CD4-positive, alpha-beta T cell treated with Interleukin-17A for 4 hours (primary cell): ENCODE measurements at places on chromosomes 6 and 20.

- DNase-seq = no peak
Measured at GRCh38 chr6:129793447-129793846, 67.7 kb downstream of the TMEM244 start.

DNA sequence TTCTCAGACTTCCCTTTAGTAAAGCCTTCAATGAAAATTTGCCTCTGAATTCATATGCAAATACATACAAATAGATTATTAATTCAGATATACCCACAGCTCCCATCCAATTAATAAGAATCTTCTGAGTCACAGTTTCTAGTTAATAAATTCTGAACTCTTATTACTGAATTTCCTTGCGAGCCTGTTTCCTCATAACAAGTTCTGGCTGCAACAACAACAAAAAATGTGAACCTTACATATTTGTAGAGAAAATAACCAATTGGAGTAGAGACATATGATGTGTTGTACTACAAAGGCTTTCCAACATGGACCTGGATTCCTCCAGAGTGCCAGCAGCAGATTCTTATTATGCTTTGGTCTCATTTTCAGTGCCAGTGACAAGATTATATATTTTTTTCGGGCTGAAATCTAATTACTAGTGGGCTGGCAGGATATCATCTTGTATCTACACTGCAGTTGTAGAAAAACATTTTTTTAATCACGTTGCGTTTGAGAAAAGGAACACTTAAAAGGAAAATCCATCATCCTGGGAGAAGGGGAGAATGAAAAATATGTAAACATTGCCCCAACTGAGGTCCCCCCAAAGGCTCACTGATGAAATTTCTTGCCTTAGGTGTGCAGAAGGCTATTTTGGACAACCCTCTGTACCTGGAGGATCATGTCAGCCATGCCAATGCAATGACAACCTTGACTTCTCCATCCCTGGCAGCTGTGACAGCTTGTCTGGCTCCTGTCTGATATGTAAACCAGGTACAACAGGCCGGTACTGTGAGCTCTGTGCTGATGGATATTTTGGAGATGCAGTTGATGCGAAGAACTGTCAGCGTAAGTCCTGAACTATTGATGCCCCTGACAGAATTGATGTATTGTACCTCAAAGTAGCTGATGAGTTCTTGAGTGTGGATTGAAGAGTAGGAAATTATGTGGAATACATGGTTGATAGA, 404.6 kb downstream of the LAMA2 start:
- no peak for DNase-seq

DNA sequence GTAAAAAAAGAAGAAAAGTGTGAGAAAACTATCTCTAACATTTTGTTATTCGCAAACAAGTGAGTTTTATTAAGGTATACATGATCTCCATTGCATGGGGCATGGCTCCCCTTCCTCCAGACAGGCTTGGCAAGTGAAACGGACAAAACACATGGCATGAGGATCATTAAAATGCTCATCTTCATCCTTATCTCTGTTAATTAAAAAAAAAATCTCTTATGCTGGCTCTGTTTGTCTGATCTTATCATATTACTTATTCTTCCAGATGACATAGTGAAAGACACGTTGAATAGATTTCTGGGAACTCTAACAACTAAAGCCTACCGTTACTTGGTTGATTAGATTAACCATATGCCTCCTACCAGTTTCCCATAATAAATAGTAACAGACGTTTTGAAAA, 89.4 kb downstream of the CLVS2 start:
- no peak for DNase-seq

DNA sequence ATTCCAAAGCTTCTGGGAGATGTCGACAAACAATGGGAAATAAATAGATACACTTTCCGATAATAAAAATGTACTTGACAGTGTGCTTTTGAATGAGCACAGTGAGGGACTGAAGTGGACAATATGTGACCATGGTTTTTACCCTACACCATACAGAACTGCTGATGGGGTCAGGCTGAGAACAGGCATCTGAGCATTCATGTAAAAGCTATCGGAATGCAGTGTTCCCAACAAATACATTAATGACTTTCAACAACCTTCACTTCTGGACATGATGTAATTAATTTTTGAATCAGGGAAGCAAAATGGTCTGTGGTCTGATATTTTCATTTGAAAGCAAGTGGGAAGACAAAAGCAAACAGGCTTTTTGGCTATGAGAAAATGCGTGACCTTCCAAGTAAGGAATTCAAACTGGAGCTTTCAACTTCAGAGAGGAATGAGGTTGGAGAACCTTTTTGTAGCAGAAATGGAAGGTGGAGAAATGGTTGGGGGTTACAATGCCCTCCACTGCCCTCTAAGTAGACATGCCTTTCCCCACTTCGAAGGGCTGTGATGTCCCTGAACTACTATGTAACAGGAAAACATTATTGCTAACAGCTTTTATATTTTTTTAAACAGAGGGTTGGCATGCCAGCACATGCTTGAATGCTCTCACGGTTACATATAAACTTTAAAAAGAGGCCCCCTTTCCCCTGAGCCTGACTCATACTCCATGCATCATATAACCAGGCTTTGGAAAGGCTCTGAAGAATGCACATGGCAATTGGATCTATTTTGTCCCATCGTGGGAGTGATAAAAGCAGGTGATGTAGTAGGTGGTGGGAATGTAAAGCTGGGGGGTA, 203.5 kb upstream of the CITED2 start:
- no peak for DNase-seq

GRCh38 chr20:5734602-5735001, 15.6 kb upstream of the SHLD1 start:
- no peak for DNase-seq

DNA sequence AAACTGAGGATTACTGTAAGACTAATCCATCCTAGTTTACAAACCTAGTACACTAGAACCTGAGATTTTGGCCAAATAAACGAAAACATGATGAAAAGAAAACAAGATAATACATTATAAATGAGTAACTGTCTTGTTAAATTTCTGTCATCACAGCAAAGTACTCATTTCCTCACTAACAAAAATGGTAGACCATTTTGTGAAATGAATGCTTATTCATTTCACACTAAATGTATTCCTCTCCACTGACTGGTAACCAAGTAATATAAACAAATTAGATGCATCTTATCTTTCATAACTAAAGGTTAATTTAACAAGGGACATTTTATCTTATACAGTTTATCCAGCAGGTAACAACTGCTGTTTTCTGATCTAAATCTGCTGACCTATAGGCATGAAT, 143.7 kb downstream of the REV3L start:
- no peak for DNase-seq

DNA sequence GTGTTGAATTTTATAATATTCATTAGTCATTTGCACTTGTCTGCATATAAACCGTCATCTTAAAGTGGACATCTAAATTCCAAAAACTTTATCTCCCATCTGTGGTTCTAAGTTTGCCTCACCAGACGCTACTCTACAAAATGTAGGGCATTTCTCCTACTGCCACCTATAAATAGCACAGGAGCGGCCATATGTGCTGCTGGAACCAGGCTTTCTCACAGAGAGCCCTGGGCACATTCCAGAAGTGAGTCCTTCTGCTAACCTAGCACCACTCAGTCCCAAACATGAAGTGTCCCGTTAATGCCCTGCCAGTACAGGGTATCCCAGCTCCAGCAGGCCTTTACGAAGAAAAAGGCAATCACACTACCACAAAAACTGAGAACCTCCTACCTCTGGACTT, 153.7 kb downstream of the TMEM242 start:
- DNase-seq = no peak

DNA sequence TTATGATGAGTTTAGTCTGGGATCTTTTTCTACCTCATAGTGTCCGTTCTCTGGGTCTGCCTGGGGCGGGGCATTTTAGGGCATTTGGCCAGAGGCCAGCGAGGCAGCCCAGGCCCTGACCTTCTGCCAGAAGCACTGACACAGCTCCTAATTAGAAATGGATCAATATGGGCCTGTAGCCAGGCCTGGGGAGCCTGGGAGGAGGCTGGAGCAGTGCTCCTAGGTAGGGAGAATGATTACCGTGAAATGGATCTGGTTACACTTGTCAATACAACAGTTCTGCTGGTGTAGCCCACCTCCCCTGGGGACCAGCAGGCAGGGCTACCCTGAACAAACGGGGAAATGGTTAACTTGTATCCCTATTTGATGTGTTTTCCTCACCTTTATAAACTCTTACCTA, 23.0 kb downstream of the RALY start:
- DNase-seq = no peak

- peak; percentile 90 for DNase-seq
Measured at GRCh38 chr6:31729515-31729978, 448 bp upstream of the DDAH2 start.

GRCh38 chr20:18087054-18087453, 29.3 kb upstream of the OVOL2 start:
- no peak for DNase-seq

DNA sequence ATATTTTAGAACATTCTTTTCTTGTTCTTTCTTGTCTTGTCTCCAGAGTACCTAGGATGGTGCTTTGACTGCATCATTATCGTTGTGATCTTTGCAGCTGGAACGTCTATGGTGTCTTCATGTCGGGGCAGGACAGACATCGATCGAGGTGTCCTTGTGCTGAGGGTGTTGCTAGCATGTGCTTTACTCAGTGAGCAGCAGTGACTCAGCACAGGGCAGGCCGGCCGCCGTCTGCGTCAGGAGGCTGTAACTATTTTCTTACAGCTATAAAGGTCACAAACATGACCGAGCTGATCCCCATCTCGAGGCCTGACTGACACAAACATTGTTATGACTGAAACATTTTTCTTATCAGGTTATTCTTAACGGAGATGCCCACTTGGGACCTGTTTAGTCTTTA, 14.9 kb upstream of the CTCFL start:
- no peak for DNase-seq

- no peak for DNase-seq
Measured at GRCh38 chr20:38825901-38826625, 20.6 kb downstream of the PPP1R16B start.

DNA sequence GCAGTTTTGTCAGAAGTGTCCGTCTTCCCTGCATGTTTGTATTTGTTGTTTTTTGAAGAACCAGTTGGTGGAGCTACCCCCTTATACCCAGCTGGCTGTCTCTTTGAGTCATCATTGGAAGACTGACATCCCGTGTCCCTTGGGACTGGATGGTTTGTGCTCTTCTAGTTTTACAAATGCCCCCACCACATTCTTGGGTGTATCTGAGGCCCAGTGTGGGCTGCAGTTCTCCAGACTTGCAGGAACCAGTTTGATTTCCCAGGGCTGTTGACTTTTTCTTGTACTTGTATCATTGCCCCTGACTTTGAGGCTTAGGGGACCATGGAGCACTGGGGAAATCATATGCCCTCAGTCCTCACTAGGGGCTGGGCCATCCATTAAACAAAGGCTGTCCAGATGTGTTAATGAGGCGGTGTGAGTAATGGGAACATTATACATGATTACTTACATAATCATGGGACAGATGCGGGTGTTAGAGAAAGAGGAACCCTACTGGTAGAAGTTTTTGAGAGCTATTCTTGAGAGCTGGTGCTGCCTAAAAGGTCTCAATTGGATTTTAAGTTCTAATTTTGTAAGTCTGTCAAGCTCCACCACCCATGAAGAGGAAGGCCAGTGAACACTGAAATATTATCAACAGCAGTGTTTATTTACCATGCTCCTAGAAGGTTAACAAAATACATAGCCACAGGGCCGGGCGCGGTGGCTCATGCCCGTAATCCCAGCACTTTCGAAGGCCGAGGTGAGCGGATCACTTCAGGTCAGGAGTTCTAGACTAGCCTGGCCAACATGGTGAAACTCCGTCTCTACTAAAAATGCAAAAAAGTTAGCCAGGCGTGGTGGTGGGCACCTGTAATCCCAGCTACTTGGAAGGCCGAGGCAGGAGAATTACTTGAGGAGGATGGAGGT, 8.5 kb downstream of the JARID2 start:
- DNase-seq = no peak

GRCh38 chr6:141552463-141552862, 580.3 kb upstream of the GJE1 start:
- DNase-seq = no peak

DNA sequence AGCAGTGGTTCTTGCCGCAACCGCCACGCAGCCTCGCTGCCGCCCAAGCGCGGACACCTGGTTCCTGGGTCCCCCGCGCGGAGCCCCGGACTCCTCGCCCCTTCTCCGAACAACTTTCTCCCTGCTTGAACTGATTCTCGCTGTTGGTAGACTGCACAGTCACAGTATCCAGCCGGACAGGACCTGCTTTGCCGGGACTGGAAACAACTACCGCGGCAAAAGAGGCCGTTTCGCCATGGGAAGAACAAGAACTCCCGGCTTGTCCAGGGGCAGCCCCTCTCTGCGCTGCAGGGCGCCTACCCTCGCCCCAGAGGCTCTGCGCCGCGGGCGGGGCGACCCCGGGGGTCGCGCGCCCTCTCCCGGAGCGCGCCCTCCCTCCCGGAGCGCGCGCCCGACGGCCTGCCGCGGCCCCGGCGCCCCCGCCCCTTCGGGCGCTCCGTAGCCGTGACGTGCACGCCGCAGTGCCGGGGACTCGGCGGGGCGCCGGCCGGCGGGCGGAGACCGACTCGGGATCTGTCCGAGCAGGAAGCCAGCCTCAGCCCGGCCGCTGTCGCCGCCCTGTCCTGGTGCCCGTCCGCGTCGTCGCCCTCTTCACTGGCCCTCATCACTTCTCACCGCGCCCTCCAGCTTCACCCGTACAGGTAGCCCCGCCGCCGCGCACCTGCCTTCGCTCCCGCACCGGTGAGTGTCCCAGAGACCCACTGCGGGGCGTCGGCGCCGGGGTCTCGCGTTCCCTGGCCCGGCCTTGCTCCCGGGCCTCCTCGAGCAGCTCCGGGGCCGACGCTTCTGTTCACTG, at the start of gene MYO6:
MYO6 (plus strand) TSS at position 497 of the 796 bp plus-strand sequence. CDS start 68,309 bp downstream, outside the sequence.
- DNase-seq = peak; percentile 47

GRCh38 chr6:108323710-108324466, 29.0 kb downstream of the AFG1L start:
- DNase-seq = no peak
